ENCODE measurements at places on chromosomes 16 and 17.

- no peak for DNase-seq
Measured at GRCh38 chr16:78310990-78311561, 211.6 kb downstream of the WWOX start.

- no peak for DNase-seq
Measured at GRCh38 chr17:41736983-41737679, 2.7 kb upstream of the HAP1 start.

GRCh38 chr16:15781650-15782049 is 75.2 kb downstream of the MYH11 start:
- no peak for DNase-seq

GRCh38 chr17:68853036-68853435 is 102.2 kb downstream of the ABCA8 start:
- DNase-seq, result no peak

- DNase-seq, result no peak
Measured at GRCh38 chr17:61966191-61966590, 38.4 kb upstream of the INTS2 start.

DNA sequence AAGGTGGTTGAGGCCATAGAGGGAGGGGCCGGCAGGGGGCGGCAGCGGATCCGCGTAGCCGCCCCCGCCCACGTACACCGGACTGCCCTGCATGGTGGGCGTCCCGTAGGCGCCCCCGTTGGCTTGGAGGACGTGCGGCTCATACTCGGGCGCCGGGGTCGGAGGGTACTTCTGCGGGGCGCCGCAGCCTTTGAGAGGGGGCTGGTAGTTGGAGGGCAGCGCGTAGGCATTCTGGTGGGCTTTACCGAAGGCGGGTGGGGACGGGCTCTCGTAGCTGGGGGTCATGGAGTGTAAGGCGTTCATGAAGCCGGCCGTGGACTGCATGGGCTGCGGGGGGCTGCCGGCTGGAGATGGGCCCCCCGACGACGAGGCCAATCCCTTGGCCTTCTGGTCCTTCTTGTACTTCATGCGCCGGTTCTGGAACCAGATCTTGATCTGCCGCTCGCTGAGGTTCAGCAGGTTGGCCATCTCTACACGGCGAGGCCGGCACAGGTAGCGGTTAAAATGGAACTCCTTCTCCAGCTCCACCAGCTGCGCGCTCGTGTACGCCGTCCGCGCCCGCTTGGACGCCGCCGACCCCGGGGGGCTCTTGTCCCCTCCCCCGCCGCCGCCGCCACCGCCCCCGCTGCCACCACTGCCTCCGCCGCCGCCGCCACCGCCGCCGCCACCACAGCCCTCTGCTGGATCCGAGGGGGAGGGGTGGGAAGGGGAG is 5.7 kb upstream of the HOXB2 start:
- no peak for DNase-seq

DNA sequence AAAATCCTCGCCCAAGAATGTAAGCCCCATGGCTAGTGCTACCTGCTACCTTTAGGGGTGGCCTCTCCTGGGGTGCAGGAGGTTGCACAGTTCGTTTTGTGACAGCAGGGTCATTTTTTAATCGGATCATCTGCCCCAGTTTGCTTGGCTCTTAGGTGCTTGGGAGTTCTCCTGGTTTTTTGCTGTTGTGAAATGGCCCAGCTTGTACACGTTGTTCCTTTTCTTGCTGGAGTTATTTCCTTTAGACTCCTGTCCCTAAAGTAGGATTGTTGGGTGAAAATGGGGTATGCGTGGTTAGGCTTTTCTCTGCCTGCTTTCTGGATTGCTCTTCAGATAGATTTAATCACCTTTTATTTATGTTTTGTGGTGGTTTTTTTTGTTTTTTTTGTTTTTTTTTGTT is 25.8 kb downstream of the ABCC1 start:
- DNase-seq, result no peak

GRCh38 chr17:4317610-4318009 is 48.9 kb downstream of the UBE2G1 start:
- no peak for DNase-seq

DNA sequence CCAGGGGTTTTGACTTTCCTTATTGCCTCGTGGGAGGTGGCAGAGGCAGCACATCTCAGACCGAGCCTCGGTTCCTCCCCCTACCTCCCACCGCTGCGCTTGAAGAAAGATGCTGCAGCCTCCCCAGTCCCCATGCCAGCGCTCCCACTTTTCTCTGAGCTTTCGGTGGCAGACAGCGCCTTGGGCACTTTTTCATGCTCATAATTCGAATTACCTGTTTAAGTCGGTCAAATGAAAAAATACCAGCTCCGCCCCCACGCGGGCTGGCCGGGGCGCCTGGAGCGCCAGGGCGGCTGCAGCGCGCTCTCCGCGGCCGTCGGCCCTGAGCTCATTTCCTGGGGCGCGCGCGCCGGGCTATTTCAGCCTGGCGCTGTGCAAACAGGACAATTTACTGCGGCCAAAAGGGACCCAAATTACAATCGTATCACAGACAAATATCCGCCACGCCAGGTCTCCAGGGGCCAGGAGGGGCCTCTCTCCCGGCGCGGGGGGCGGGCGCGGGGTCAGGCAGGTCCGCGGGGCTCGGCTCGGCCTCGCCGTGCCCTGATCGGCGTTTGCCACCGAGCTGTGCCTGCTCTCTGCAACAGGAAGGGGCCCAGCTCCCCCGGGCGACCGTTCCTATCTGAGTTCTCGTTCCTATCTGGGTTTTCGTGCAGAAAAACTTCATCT is 45.0 kb downstream of the SOST start:
- DNase-seq, result no peak

DNA sequence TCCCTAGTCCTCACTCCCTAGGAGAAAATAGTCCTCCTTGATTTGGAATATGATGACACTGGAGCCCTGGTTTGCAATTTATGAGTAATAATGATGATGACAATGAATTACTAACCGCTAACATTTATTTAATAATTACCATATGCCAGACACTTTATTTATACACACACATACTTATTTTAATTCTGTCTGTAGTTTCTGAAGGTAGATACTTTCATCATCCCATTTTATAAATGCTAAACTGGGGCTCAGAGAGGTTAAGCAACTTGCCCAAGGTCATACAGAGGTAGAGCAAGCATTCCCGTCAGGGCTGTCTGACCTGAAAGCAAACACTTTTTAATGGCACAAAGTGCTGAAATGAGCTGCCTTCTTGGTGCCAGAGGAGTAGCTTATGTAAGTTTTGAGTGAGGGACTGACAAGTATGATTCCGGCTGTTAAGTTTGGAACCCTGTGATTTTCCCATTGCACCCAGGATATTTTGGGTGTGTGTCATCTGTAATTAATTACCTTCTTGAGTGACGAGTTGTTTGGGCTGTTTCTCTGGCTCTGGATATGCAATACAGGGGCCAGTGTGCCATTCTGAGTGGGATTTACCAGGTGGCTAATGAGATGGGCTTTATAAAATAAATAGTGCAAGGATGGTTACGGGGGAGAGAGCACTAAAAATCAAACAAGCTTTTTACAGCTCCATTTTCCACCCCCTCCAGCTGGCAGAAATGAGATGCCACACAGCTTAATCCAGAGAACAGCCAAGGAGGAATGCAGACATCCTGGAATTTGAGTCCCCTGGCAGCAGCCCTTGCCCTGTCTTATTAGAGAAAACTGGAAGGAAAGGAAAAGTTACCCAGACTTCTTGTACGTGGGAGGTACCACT is 211.8 kb downstream of the SNX29 start:
- DNase-seq, result no peak

GRCh38 chr17:16878084-16878483 is 93.8 kb downstream of the TNFRSF13B start:
- DNase-seq, result no peak

DNA sequence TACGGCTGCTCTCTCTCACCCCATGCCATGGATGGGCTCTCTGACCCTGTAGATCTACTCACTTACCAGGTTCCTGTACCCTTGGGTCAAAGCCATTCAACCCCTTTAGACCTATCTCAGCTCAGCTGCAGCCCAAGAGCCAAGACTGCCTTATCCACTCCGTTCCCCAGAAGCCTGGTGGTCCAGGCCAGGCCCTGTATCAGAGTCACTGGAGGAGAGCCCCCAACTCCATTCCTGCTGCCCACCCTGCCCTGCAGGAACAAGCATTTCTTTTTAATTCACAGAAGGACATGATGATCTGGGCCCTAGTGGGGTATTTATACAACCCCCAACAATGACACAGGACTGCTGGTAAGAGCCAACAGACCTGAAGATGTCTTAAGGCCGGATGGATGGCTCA is 76.8 kb downstream of the AIPL1 start:
- DNase-seq, result no peak

DNA sequence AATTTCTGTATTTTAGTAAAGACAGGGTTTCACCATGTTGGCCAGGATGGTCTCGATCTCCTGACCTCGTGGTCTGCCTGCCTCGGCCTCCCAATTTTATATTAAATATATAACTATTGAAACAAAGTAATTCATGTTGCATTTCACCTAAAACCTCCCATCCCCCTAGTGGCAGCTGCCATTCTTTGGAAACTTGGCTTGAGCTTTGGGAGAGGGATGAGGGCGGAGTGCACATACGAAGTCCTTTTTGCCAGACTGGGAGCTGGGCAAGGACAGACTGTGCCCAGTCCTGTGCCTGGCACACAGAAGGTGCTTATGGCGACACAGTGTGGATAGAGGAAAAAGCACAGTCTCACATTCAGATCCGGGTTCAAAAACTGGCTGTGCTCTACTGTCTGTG is 83.8 kb downstream of the NETO2 start:
- DNase-seq, result no peak

- DNase-seq, result no peak
Measured at GRCh38 chr17:73987845-73988509, 215.5 kb upstream of the RPL38 start.

DNA sequence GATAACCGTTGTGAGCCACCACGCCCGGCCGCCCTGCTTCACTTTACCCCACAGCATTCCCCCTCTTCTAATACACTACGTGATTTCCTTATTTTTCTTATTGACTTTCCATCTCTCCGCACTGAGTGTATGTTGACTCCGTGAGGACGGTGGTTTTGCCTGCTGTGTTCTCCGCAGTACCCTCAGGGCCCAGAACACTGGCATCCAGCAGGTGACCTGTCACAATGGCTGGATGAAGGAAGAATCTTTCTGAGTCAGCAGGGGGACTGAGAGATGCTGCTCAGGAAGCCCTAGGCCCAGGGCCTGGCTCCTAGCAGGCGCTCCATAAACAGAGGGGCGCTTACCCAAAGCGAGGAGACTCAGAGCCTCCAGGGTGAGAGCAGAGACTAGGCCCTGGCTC is 79.5 kb downstream of the RTN4RL1 start:
- no peak for DNase-seq

GRCh38 chr16:14088155-14088753 is 17.1 kb downstream of the MRTFB start:
- no peak for DNase-seq

GRCh38 chr17:231966-232807 is 50.7 kb upstream of the DOC2B start:
- DNase-seq, result no peak

GRCh38 chr16:88617268-88618031 is 20.9 kb upstream of the IL17C start:
- no peak for DNase-seq

DNA sequence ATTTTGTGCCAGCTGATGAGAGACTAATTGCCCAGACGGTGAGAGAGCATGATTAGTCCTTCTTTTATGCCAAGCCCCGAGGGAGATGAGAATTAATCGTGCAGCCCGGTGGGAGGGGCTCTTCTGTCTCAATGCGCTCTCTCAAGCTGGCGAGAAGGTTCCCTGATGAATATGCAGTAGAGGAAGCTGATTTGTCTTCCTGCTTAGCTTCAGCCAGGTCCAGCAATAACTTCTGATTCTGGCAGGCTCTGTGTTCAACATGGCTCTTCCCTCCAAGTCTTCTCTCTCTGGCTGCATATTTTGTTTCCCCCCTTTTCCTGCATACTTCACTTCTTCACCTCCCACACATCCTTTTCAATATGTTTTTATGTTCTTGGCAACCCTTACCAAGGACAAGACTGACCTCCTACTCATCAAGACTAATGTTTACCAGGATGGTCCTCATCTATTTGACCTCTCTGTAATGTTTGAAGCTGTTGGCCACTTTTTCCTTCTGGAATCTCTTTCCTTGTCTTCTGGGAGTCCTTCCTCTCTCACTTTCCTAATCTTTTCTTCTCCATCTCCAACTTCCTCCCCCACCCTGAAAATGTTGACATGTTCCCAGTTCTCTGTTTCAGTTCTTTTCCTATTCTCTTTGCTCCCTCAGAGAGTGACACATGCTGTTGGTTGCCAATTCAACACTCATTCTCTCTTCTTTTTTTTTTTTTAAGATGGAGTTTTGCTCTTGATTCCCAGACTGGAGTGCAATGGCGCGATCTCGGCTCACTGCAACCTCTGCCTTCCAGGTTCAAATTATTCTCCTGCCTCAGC is 33.1 kb downstream of the ARL4D start:
- DNase-seq, result no peak

- no peak for DNase-seq
Measured at GRCh38 chr17:72711521-72712310, 380.8 kb downstream of the SLC39A11 start.

DNA sequence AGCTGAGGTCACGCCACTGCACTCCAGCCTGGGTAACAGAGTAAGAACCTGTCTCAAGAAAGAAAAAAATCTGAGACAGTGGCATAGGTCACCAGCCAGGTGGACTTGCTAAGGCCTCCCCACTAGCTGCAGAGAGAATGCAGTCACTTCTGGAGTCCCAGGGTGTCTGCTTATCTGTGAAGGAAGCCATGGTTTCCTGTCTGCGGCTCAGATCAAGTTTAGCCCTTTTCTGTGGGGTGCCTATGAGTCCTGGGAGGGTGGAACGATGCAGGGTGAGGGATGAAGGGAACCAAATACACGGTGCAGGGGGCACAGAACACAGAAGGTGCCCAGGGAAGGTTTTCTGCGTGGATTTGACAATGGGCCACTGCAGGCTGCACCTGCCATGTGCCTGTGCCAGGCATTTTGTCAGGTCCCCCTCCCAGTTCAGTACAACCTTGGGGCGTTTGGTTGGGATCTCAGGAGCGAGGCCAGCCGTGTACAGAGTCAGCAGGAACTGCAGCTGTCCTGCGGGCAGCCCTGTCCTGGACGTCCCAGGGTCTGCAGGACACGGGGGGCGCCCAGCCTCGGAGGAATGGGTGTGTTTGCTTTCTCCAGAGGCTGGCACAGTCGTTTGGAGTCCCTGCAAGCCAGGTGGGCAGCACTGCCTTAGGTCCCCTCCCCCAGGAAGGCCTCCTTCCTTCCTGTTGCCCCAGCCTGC is 41.8 kb downstream of the RAB11FIP4 start:
- DNase-seq, result no peak

DNA sequence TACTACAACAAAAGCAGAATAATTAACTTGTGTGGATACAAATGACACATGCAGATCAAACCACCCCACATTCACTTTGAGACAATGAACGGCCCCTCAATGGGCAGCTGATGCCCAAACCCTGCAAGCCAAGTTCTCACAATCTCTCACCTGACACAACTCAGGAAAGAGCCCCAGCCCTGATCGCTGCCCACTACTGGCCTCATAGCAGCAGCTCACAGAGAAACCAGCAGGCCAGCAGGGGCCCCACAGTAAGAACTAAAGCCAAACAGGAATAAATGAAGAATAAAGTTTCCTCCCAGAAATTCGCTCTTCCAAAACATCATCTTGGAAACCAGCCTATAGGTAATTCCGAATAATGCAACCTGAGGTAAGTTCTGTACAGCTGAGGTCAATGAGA is 7.7 kb downstream of the AKTIP start:
- DNase-seq, result no peak
